ENCODE measurements at places on chromosomes 7 and 10.

GRCh38 chr7:44162785-44163395 lies 21.8 kb upstream of the MYL7 start:
- DNase-seq = no peak

DNA sequence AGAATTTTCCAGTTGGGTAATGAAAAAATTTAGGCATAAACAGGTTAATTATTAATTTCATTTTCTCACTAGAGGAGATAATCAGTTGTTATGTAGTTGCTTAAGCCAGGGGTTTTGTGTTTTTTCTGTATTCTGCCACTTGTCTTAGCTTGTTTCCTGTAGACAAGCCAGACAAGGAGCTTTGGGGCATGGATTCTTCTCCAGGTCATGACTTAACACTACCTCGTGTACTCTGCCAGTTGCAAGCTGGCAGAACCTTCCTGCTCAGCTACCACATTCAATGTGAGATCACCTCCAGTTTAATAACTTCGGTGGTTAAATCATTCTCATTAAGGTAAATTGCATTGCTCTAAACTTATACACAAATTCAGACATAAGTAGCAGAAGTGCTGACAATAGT lies 1.8 kb downstream of the CCM2 start:
- no peak for DNase-seq

GRCh38 chr7:138784692-138785091 lies 13.1 kb upstream of the TMEM213 start:
- DNase-seq = no peak

- DNase-seq = no peak
These were observed 161.4 kb downstream of the CCDC3 start for GRCh38 chr10:12839941-12840611.

DNA sequence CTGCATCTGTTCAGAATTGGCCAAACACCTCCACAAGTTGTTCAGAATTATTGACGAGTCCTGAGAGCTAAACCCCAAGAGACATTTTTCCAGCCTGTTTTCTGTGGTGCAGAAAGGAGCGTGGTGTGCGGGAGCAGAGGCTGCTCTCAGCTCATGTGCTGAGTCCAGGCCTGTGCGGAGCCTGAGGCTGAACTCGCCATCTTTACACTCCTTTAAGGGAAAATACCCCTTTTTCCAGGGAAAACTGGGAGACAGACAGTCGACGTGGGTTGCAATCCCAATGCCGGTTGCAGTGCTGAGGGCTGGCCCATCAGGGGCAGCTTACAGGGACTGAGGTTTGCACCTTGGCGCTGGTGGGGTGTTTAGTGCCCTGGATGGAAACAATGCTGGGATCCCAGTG lies 112.2 kb downstream of the ADARB2 start:
- no peak for DNase-seq

DNA sequence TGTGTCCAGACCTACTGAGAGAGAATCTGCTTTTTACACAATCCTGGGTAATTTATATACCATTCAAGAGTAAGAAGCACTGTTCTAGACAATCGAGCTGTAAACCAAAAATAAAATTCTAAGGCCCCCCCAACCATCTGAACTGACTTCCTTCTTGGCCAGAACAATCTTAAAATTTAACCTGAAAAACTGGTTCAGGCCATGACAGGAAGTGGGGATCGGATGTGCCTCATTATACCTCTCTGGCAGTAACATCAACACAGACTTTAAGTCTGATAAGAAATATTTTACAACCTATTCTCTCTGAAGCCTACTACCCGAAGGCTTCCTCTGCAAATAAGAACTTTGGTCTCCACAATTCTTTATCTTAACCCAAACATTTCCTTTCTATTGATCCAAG lies 75.2 kb upstream of the KIF5B start:
- peak; percentile 61 for DNase-seq

DNA sequence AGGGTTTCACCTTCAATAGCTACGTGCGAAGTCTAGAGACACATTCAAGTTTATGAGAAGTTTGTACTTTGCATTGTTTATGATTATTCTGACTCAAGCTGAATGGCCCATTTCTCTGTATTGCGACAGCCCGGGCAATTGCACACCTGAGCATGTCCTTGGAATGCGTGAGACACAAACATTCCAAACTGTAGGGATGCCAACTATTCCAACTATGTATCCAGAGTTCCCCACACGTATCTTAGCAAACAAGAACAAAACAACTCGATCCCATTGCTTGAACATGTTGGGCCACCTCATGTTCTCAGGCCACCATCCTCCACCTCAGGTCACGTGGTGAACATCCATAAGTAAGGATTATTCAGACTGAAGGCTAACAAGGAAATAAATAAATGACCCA lies 51.4 kb upstream of the EGFR start:
- no peak for DNase-seq

DNA sequence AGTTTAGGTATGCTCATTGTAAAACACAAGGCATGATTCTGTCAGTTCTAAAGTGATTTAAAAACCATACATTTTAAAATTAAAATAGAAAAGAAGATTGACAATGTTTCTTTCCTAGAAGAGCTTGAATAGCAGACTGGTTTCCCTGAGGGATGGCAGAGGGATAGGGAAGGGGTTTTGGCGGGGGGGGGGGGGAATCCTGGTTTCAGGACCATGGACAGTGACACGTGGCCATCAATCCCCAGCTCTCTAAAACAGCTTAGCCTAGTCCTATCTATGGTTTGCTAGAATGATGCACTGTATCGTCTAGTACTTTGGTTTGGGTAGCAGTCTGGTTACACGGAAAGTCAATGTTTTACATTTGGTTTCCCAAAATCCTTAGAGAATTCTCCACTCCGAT lies 88.7 kb downstream of the PHYHIPL start:
- DNase-seq = peak; percentile 11

DNA sequence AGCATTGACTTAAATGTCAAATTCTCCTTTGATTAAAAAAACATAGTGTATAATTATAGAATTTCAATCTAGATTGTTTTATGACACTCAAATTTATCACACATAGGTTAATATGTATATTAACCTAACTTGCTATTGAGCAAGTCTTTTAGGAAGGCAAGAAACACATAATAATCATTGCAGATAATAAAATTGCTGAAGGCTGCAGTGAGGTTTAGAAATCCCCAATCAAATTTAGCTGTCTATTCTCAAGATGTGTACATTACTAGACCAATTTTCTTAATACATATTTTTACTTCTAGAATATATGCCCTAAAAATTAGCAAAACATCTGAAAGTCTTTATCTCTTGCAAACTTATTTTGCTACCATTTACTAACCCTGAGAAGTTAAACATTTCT lies 34.9 kb upstream of the SEMA3D start:
- DNase-seq = no peak

GRCh38 chr7:66518151-66518691 lies 110.5 kb upstream of the KCTD7 start:
- no peak for DNase-seq

DNA sequence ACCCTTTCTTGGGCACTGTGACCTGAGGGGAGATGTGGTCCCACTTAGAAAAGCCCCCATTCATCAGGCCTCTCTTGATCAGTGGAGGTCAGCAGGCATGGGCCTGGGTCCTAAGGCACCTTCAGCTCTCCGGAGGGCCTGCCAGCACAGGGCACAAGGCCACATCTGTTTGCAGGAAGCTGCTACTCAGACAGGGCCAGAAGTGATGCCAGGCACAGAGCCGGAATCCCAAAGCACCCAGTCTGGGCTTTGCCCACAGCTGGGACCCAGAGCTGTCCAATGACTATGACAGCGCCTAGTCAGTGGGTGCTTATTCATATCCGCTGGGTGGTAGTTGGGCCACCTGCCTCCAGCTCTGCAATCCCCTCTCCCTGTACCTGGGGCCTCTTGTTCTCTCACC lies 63.2 kb upstream of the ELN start:
- DNase-seq = no peak

GRCh38 chr10:30048768-30049517 lies 10.4 kb downstream of the JCAD start:
- DNase-seq = peak; percentile 63

GRCh38 chr10:131081376-131081775 lies 230.1 kb downstream of the TCERG1L start:
- no peak for DNase-seq

- DNase-seq = no peak
These were observed 455.0 kb downstream of the GFRA1 start for GRCh38 chr10:115818012-115818411.

DNA sequence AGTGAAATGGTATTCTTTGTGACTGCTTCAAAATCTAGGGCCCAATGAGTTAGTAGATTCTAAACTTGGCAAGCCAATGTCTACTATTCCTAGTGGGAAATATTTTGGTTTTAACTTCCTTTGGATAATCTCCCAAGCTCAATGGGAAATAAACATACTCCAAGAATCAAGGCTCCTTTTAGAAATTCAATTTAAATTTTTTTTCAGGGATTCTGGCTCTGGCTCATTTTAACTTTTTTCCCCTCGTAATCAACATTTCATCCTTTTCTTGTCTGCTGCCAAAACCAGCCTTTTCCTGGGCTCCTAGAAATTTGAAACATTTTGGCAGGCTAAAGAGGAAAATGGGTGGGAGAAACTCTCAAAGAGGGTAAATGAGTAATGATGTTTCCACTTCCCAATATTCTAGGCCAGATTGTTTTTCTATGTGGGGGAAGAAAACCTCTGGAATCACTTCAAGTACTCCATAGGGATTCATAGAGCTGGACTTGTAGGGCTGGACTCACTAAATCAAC lies 85.6 kb upstream of the AGR3 start:
- no peak for DNase-seq

- DNase-seq = peak; percentile 18
These were observed 47.4 kb upstream of the SLC29A3 start for GRCh38 chr10:71271662-71272055.

- DNase-seq = no peak
These were observed 1.0 kb upstream of the KNDC1 start for GRCh38 chr10:133158756-133159610.

GRCh38 chr10:99579971-99580370 lies 40.3 kb downstream of the SLC25A28 start:
- no peak for DNase-seq

GRCh38 chr7:63521-64021 lies 128.8 kb upstream of the FAM20C start:
- peak; percentile 21 for DNase-seq

- no peak for DNase-seq
These were observed 78.4 kb downstream of the SLC16A9 start for GRCh38 chr10:59631237-59631636.

DNA sequence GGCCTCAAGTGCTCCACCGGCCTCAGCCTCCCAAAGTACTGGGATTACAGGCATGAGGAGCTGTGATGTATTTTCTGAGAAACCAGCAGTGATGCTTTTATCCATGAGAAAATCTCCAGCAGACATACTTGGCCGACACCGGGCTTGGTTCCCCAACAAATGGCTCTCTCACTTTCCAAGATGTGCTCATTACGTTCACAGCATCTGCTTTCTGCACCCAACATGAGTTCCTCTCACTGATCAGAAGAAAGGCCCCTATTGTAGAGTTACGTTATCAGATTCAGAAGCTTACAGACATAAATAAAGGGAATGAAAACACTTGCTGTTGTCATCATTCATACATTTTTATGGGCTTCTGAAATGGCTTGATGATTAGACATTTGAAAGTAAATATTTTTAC lies 95.0 kb downstream of the CALD1 start:
- DNase-seq = no peak

All from Kasumi-1 (cell line).